Stimulated activated CD4-positive, alpha-beta T cell treated with anti-CD3 and anti-CD28 coated beads, Interleukin-12 subunit alpha, Interleukin-12 subunit beta, amount 100 ng/mL, for 24 hours (primary cell): ENCODE measurements at places on chromosomes 5 and 9.

- DNase-seq: no peak
These were observed 33.2 kb upstream of the RXRA start for GRCh38 chr9:134293031-134293521.

- no peak for DNase-seq
These were observed 10.3 kb downstream of the ACTL7B start for GRCh38 chr9:108845507-108845906.

DNA sequence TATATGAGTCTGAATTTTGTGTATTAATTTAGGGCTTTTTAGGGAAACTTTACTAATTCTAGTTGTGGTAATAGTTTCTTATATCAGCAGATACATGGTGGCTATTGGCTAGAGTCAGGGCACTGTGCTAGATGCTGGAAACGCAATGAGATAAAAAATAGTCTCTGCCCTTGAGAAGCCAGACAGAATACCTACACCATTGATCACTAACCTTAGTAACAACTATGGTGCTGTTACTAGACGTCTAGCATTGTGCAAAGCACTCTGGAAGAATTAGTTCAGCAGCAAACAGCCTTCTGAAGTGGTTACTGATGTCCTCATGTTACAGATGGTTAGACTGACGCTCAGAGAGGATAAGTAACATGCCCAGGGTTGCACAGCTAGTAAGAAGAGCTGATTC lies 61.8 kb downstream of the GDA start:
- DNase-seq: no peak

DNA sequence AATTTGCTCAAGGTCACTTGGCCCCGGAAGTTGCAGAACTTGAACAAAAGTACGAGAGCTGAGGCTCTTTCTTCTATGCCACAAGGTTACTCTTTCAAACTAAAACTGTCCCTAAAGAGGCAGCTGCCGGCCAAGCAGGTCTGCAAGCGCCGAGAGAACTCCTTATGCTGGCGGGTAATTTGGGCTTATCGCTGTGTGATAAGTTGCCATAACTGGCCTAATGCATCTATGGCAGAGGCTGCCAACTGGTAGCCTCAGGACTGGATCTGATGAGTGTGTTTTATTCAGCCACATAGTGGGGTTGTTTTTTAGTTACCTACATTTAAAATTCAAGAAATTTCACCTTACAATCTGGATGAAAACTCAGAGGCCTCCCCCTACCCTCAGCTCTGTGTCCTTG lies 68.1 kb upstream of the SPOCK1 start:
- DNase-seq: no peak

DNA sequence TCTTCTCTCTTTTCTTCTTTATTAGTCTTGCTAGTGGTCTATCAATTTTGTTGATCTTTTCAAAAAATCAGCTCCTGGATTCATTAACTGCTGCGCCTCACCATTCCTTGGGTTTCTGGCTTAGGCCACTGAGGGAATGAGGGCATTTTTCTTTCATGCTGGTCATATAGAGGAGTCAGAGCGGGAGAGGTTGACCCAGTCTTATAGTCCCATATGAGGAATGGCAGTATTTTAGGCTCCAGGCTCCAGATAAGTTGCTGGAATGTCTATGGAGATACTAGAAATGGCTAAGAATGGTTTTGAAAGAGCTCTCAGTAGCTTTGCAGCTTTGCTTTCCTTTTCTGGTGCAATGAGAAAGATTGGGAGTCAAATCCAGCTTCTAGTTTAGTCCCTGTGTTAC lies 58.2 kb downstream of the GALNT10 start:
- no peak for DNase-seq

GRCh38 chr5:16902846-16903245 lies 33.2 kb downstream of the MYO10 start:
- no peak for DNase-seq

DNA sequence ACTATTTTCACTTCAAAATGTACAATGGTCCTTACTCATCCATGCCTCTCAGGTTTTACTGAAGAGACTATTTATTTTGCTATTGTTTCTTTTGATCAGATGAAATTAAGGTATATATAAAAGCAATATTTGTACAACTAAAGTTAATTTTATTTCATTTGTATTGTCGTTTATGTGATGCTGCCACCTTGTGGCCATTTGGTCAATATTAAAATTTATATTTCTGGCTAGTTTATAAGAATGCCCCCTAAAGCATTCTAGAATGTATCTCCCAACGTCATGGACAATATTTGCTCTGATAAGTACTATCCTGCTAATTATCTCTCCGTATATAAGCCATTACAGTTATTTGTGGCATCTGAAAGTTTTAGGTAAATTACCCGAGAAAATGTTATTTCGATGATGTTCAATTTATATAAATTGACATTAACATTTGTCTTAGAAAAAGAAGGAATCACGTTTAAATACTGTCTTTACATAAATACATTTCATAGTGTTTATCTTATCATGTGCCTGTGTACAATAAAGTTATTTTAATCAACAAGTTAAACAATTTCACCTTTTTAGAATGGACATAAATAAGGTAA lies 680.0 kb downstream of the TAF11L14 start:
- DNase-seq: no peak

- no peak for DNase-seq
These were observed 26.7 kb upstream of the ALDH1A1 start for GRCh38 chr9:72979405-72980100.

- no peak for DNase-seq
These were observed 1.3 kb downstream of the UBE2R2 start for GRCh38 chr9:33818167-33818846.

DNA sequence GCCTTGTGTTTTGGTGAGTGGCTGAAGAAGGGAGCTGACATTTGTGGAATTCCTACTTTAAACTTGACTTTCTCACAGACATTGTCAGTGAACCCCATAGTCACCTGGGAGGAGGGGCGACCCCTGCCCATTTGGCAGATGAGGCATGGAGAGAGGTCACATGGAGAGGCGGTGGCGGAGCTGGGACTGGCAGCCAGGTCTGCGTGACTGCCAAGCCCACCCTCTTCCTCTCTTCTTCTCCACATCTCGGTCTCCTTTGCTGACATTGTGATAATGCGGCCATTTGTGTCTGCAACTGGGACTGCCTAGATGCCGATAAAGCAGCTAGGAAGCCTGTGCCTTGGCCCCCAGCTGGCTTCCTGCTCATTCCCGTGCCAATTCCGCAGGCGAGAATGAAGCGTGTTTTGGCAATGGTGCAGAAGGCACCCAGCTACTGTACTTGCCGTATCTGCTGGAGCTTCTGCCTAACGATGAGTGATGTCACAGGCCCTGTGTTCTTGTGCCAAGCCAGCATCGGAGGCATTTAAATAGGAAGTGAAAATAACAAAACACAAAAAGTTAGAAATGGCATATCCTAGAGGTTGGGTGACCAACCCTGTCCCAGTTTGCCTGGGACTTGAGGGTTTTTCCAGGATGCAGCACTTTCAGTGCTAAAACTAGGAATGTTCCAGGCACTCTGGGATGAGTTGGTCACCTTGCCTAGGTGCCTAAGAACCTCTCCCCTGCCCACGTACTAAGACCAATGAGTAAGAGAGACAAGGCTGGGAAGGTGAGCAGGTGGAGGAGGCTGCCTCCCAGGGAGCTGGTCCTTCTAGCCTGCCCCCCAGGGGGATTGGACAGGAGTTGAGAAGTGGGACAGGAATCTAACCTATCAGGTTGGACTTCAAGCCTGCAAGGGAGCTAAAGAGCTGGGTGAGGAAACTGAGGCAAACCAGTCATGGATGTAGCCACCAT lies 23.6 kb downstream of the OLFML2A start:
- DNase-seq: no peak
